ENCODE measurements at places on chromosomes 11 and 22.

DNA sequence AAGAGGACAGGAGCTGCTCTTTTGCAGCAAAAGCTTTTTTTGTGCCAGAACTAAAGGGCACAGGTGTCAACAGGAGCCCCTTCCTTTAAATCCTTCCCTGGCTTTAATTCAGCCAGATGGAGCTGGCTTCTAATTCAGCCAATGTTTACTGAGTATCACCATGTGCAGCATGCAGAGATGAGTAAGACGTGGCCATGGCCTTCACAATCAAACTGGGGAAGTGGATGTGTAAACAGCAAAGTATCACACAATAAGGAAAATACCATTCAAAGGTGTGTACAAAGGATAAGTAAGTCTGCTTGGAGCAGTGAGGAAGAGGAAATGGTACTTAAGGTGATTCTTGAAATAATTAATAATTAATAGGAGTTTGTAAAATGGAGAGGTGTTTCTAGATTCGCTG, 243.4 kb downstream of the NXPE2 start:
- H3K27me3 ChIP-seq = no peaks in the 10 kb centered on the region
- H3K27ac ChIP-seq = no peak overlapping the region
- no peaks in the 10 kb centered on the region for H3K4me1 ChIP-seq
- no peak for DNase-seq
- no peak overlapping the region for H3K4me3 ChIP-seq

- no peaks in the 10 kb centered on the region for H3K27me3 ChIP-seq
- H3K4me1 ChIP-seq = no peaks in the 10 kb centered on the region
- H3K4me3 ChIP-seq = no peak overlapping the region
- DNase-seq = no peak
- H3K27ac ChIP-seq = no peak overlapping the region
Observed at GRCh38 chr11:47163898-47164297, 12.8 kb downstream of the ARFGAP2 start.

GRCh38 chr11:103114836-103115235, 5.6 kb downstream of the DYNC2H1 start:
- H3K4me3 ChIP-seq = no peak overlapping the region
- H3K36me3 ChIP-seq = no peaks in the 10 kb centered on the region
- no peaks in the 10 kb centered on the region for H3K27me3 ChIP-seq
- H3K27ac ChIP-seq = no peak overlapping the region
- DNase-seq = no peak

- H3K27ac ChIP-seq = peak overlapping the region; percentile 98
- no peaks in the 10 kb centered on the region for H3K36me3 ChIP-seq
- peaks cover 6% of the 10 kb centered on the region for H3K4me1 ChIP-seq
- no peaks in the 10 kb centered on the region for H3K27me3 ChIP-seq
- no peak for DNase-seq
Observed at GRCh38 chr11:108466405-108466804, 924 bp downstream of the C11orf65 start.

DNA sequence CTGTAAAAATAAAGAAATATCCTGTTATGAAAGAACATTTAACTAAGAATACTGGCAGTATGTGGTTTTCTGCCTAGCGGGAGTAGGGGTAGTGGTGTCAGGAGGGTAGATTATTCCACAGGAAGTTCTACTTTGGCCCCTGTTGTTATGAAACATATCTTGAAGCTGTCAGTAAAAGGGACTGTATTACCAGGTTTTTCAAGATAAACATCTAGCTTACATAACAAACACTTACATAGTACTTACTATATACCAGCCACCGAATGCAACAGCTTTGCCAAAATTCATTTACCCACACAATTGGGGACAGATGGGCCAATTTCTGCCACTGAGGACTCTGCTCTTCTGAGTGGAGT, 3.7 kb downstream of the TMEM123 start:
- peaks cover 9% of the 10 kb centered on the region for H3K36me3 ChIP-seq
- DNase-seq = peak; percentile 46
- H3K4me3 ChIP-seq = peak overlapping the region; percentile 42
- H3K27me3 ChIP-seq = no peaks in the 10 kb centered on the region
- peaks cover 49% of the 10 kb centered on the region for H3K4me1 ChIP-seq
- peak overlapping the region; percentile 76 for H3K27ac ChIP-seq

GRCh38 chr11:131447277-131447815, 76.9 kb downstream of the NTM start:
- no peak overlapping the region for H3K4me3 ChIP-seq
- no peaks in the 10 kb centered on the region for H3K4me1 ChIP-seq
- H3K27ac ChIP-seq = no peak overlapping the region

DNA sequence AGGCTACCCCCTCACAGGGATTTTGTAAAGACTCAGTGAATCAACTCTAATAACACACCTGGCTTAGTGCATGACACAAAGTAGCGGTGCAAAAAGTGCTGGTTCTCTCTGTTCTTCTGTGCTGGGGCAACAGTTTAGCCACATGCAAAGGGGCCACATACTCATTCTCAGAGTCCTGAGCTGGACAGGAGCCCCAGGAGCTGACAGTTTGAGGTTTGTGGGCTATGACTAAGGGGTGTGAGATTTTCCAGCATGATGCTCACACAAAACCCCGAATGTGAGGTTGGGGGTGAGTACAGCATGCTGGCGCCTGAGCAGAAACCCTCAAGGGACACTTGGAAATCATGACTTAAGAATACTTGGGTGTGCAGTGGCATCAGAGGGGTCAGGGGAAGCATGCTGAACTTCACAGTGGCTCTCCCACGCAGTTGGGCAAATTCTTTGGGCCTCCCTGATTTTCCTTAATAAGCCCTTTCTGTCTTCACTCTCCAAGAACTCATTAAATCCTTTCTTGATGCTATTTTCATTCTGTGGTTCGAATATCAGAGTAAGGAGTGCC, 31.0 kb downstream of the TMPRSS5 start:
- no peak for DNase-seq
- H3K27ac ChIP-seq = no peak overlapping the region
- no peak overlapping the region for H3K4me3 ChIP-seq
- no peaks in the 10 kb centered on the region for H3K36me3 ChIP-seq

DNA sequence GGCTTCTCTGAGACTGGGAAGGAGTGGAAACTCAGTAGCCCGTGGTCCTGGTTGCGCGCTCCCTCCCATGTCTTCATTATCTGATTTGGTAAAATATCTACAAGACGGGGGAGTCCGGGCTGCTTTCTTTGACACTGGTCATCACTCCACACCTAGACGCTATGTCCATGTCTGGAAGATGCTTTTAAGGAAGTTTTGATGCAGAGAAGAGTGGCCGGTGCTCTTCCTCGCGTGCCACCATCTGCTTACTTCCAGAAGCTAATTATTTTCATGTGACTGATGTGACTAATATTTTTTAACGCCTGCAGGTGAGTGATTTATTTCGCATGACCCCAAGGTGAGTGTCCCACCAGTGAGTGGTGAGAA, 339 bp upstream of the TRIM21 start:
- H3K4me3 ChIP-seq = peak overlapping the region; percentile 98
- H3K36me3 ChIP-seq = peaks cover 14% of the 10 kb centered on the region
- peaks cover 4% of the 10 kb centered on the region for H3K4me1 ChIP-seq
- H3K27ac ChIP-seq = no peak overlapping the region

DNA sequence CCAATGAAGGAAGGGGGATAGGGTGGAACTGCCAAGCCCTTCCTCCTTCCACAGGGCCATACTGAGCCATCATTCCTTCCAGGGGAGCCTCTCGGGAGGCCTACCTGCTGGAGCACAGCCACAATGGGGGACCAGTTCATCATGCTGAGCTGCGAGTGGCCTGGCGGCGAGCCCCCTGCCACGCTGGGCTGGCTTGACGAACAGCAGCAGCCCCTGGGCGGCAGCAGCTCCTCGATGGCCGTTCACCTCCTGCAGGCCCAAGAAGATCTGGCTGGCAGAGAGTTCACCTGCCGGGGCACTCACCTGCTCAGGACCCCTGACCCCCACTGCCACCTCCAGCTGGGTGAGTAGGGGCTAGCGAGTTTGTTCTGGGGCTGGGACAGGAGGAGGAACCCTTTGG, 5.9 kb downstream of the VSIG10L2 start:
- H3K27me3 ChIP-seq = peaks cover 24% of the 10 kb centered on the region
- no peaks in the 10 kb centered on the region for H3K36me3 ChIP-seq
- DNase-seq = no peak
- no peaks in the 10 kb centered on the region for H3K4me1 ChIP-seq
- no peak overlapping the region for H3K27ac ChIP-seq
- H3K4me3 ChIP-seq = no peak overlapping the region

GRCh38 chr11:44329472-44330230, 19.7 kb upstream of the ALX4 start:
- no peaks in the 10 kb centered on the region for H3K27me3 ChIP-seq
- DNase-seq = no peak
- no peaks in the 10 kb centered on the region for H3K36me3 ChIP-seq
- no peak overlapping the region for H3K27ac ChIP-seq
- no peaks in the 10 kb centered on the region for H3K4me1 ChIP-seq
- no peak overlapping the region for H3K4me3 ChIP-seq

- H3K27me3 ChIP-seq = no peaks in the 10 kb centered on the region
- DNase-seq = peak; percentile 62
- peak overlapping the region; percentile 86 for H3K27ac ChIP-seq
- H3K4me1 ChIP-seq = peaks cover 1% of the 10 kb centered on the region
Observed at GRCh38 chr11:72433455-72434036, 785 bp downstream of the CLPB start.

- H3K4me3 ChIP-seq = no peak overlapping the region
- H3K27ac ChIP-seq = no peak overlapping the region
- H3K27me3 ChIP-seq = no peaks in the 10 kb centered on the region
- H3K4me1 ChIP-seq = no peaks in the 10 kb centered on the region
- H3K36me3 ChIP-seq = peaks cover 9% of the 10 kb centered on the region
- no peak for DNase-seq
Observed at GRCh38 chr22:50733521-50734342, 4.3 kb upstream of the ACR start.

GRCh38 chr11:44113018-44113417, 17.5 kb downstream of the EXT2 start:
- H3K36me3 ChIP-seq = peaks cover 41% of the 10 kb centered on the region
- H3K27ac ChIP-seq = no peak overlapping the region
- H3K27me3 ChIP-seq = no peaks in the 10 kb centered on the region
- peaks cover 4% of the 10 kb centered on the region for H3K4me1 ChIP-seq

- H3K27me3 ChIP-seq = peaks cover 3% of the 10 kb centered on the region
- no peaks in the 10 kb centered on the region for H3K36me3 ChIP-seq
- DNase-seq = peak; percentile 73
- no peak overlapping the region for H3K27ac ChIP-seq
- no peaks in the 10 kb centered on the region for H3K4me1 ChIP-seq
Observed at GRCh38 chr11:15208378-15209222, 93.9 kb downstream of the INSC start.

DNA sequence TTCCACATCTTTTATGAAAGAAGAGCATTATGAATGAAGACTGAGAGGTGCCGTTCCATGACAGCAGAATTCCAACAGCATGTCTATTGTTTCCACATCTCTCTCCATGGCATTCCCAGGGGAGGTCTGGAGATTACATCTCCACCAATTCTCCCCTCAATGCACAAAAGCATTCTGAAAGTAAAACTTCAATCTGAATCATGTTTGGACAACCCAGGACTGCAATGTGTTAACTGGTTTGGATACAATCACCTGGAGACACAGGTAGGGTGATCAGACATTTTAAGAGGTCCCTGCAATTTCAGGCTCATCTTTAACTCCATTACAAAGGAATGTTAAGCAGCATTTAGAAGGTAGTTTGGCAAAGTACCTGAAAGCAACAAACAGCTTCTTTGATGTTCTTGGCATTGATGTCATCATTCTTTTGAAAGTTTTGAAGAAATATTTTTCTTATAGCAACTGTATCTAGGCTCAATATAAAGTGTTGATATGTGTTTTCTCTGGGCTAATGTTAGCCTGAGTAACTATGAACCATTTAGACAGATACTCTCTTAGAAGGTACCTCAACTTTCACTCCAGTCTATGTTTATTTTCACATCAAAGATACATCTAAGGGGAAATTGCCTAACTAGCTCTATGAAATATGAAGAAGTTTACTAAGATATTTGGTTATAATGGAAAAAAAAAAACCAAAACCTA, 181.4 kb upstream of the MTMR2 start:
- H3K27ac ChIP-seq = no peak overlapping the region
- DNase-seq = no peak
- H3K4me1 ChIP-seq = no peaks in the 10 kb centered on the region
- no peaks in the 10 kb centered on the region for H3K27me3 ChIP-seq
- H3K36me3 ChIP-seq = no peaks in the 10 kb centered on the region

DNA sequence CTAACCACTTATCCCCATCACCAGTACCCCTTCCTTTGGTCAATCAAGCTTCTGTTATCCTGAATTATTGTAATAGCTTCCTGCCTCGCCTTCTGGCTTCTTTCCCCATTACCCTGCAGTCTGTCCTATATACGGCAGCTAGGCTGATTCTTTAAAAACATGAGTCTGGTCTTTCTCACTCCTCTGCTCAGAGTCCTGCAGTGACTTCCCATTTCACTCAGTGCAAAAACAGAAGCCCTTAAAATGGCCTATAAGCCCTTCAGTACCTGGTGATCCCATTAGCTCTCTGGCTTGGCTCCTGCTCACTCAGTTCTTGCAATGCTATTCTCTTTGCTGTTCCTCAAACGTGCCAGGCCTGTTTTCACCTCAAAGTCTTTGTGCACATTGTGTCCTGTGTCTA, 58.4 kb downstream of the JRKL start:
- H3K27me3 ChIP-seq = no peaks in the 10 kb centered on the region
- no peak for DNase-seq
- H3K4me1 ChIP-seq = no peaks in the 10 kb centered on the region
- no peak overlapping the region for H3K27ac ChIP-seq
- H3K4me3 ChIP-seq = no peak overlapping the region

- no peaks in the 10 kb centered on the region for H3K36me3 ChIP-seq
- peak overlapping the region; percentile 85 for H3K4me3 ChIP-seq
Observed at GRCh38 chr11:561148-562003, 606 bp downstream of the RASSF7 start.

DNA sequence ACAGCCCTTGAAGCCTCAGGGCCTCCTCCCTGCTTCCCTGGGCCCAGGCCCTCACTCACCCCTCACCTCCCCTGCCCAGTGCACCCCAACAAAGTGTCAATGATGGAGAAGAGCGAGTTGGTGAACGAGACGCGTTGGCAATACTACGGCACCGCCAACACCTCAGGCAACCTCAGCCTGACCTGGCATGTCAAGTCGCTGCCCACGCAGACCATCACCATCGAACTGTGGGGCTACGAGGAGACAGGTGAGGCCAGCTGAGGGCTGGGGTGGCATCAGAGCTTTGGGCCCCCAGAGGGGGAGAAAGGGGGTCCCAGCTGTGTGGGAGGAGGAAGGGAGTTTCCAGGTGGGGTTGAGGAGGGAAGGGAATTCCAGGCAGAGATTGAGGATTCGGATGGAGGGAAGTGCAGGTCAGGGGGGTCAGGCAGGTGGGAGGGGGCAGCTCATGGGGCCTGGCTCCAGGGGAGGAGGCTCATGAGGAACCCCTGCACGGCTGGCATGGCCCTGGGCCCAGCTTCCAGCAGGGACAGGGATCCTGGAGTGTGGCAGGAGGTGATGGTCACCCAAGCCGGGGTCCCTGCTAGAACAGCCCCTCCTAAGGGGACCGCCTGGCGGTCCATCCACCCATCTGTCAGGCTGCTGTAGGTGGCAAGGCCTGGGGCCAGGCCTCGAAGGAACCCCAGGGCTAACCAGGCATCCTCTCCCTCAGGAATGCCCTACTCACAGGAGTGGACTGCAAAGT, 2.9 kb downstream of the SUSD2 start:
- no peak for DNase-seq
- H3K36me3 ChIP-seq = peaks cover 5% of the 10 kb centered on the region
- H3K4me1 ChIP-seq = no peaks in the 10 kb centered on the region

Measured in common myeloid progenitor, CD34-positive (primary cell).